HCEC 1CT (cell line): ENCODE measurements at places on chromosomes 3 and 15.

- no peak for DNase-seq
Observed at GRCh38 chr3:30048431-30048830, 558.0 kb upstream of the TGFBR2 start.

DNA sequence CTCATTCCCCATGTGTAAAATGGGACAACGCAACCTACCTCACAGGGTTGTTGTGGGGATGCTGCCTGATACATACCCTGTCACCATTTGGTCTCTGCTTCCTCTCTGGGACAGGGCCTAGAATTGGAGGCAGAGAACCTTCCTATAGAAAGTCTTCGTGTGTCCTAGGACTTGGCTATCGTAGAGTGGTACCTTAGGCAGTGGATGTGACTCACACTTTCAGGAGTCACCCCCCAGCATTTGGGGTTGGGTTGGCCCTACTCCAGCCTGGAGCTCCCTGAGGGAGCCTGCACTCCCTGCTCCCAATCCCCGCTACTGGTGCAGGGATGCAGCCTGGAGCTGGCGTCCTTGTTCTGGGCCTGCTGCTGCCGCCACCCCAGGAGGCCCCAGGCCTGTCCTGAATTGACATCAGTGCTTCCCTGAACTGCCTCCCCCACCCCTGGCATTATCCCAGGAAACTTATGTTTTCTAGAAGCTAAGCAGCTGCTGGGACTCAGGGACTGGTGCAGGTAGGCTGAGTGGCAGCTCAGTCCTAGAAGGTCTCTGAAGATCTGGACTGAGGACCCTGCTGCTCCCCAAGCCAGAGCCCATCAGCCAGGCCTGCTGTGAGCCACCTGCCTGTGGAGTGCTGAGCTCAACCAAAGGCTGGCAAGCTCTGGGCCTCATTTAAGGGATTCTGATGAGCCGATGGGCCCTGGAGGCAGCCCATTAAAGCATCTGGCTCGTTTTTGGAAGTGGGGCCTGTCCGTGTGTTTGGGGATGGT, 9.9 kb downstream of the C15orf39 start:
- DNase-seq = no peak

DNA sequence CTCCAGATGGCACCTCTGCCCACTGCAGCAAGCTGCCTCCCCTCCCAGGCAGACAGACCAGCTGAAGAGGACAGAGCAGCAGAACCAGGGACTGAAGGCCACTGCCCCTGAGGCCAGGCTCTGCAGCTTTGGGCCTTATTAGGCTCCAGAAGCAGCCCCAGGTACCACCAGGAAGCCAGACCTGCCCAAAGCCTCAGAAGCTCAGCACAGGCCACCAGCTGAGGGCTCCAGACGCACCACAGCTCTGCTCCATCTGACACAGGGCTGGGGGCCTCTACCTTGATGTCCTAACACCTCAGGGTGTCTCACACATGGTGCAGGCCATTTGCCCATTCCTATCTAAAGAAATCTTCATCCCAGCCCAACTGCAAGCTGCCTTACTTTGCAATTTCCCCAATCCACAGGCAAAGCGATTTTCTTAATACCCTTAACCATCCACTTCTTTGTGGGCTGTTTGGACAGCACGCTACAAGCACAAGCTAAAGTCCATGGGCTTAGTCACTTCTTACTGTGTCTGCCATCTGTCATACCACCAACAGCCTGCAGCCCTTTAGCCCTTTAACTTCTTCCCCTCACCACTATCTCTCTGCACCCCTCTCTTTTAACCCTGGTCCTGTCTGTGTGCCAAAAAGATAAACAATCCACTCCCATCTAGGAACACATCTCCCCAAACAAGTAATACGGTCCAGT, 112.1 kb downstream of the IQSEC1 start:
- no peak for DNase-seq

GRCh38 chr15:39591896-39592315, 11.0 kb downstream of the THBS1 start:
- DNase-seq = no peak

- DNase-seq = no peak
Observed at GRCh38 chr3:162610261-162610660, 1113.7 kb downstream of the OTOL1 start.

GRCh38 chr3:72270072-72270681, 485.2 kb upstream of the PROK2 start:
- peak; percentile 92 for DNase-seq

GRCh38 chr15:85963262-85963760, 116.4 kb upstream of the AGBL1 start:
- DNase-seq = no peak
